ENCODE measurements at places on chromosomes 12 and 14.

GRCh38 chr14:20782280-20782890 lies 1.3 kb downstream of the RNASE6 start:
- no peak for DNase-seq

DNA sequence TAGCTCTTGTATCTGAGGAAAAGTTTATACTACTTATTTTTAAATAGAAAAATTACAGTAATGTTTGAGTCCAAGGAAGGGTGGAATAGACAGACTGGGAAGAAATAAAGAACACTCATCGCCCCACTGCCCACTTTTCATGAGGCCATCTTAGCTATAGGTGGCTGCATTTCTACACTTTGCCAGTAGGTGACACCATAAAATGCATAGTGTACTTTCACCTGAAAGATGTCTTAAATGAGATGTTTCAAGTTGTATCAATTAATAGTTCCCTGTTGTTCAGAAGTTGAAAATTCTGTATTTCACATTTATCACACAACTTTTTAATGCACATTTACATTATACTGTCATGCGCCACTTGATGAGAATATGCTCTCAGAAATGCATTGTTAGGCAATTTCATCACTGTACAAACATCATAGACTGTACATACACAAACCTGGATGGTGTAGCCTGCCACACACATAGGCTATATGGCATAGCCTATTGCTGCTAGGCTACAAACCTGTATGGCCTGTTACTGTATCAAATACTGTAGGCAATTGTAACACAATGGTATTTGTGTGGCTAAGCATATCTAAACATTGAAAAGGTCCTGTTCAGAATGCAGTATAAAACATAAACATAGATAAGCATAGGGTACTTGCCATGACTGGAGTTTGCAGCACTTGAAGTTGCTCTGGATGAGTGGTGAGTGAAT lies 27.6 kb downstream of the PMCH start:
- peak; percentile 24 for DNase-seq

GRCh38 chr12:69545081-69545480 lies 40.2 kb upstream of the CCT2 start:
- DNase-seq: no peak

- DNase-seq: peak; percentile 48
Measured at GRCh38 chr12:3698218-3698974, 54.5 kb downstream of the CRACR2A start.

- peak; percentile 21 for DNase-seq
Measured at GRCh38 chr12:99810718-99811593, 163.4 kb downstream of the GARIN6 start.

- DNase-seq: peak; percentile 54
Measured at GRCh38 chr14:23294734-23295561, 7.7 kb downstream of the PPP1R3E start.

GRCh38 chr12:46659824-46660223 lies 166.0 kb downstream of the SLC38A4 start:
- DNase-seq: no peak

GRCh38 chr12:48067250-48067938 lies 38.5 kb downstream of the SENP1 start:
- DNase-seq: no peak

DNA sequence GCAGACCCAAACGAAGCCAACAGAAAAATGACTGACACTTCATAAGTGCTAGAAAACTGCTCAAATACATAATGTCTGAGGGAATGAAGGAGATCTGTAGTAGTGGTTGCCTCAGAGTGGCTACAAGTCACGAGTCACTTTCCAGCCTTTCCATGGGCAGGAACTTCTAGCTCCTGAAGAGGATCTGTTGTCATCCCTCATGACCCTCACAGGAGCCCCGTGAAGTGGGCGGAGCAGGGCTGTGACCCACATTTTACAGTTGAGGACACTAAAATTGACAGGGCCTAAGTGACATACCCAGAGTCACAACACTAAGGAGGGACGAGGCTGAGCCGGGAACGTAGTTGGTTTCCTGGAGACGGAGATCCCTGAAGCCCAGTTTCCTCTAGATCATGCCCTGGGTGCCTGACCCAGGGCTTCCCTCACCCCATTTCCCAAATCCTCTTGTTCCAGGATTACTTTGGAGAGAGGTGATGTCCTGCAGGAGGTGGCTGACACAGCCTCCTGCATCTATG lies 45.8 kb upstream of the P2RX7 start:
- DNase-seq: no peak

DNA sequence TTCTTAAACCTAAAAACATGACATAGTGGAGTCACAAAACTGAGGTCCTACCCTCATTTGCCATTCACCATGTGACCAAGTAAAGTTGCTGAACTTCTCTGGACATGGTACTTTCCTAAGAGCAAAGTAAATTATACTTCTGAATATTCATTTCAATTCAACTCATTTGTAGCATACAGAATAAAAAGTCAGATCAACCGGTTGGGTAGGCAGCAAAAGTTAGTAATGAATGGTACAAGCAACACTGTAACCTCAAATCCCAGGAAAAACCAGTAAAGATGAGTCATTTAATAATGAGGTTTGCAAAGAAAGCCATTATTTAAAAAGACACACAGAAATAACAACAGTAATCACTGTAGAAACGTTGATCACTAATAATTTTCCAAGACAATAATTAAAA lies 8.7 kb downstream of the POLE2 start:
- no peak for DNase-seq

GRCh38 chr12:68532204-68532886 lies 78.4 kb upstream of the RAP1B start:
- no peak for DNase-seq

DNA sequence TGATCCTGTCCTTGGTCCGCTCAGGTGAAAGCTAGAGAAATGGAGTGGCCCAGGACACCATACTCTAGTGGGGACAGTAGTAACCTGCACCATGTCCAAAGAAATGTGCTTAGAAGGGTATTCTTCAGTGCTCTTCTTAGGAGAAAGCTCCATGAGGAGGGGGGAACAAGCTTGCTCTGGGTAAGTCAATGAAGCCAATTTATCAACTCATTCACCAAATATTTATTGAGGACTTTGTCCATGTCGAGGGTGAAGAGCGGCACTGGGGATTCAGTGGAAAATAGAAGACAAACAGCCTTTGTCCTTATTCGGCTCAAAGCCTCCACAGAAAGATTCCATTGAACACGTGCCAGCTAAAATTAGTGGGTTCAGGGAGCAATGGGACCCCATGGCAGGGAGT lies 677.8 kb downstream of the BCL11B start:
- DNase-seq: no peak

- peak; percentile 72 for DNase-seq
Measured at GRCh38 chr14:77026930-77027537, 1.5 kb downstream of the IRF2BPL start.

DNA sequence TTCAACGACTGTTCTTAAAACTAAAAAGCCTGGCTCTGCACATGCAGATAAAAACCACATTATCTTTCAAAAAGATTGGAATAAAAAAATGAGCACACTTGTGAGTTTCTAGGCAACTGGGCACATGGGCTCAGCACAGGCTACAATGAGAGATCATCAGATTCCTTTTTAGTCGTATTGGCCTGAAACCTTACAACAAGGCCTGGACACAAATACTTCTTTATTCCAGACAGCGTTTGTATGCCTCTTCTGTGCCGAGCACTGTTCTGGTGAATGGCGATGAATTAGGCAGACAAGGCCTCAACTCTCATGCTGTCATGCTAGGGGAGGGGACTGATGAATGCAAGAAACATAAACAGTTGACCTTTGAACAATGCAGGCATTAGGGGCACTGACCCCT lies 463.0 kb downstream of the AACS start:
- DNase-seq: no peak

DNA sequence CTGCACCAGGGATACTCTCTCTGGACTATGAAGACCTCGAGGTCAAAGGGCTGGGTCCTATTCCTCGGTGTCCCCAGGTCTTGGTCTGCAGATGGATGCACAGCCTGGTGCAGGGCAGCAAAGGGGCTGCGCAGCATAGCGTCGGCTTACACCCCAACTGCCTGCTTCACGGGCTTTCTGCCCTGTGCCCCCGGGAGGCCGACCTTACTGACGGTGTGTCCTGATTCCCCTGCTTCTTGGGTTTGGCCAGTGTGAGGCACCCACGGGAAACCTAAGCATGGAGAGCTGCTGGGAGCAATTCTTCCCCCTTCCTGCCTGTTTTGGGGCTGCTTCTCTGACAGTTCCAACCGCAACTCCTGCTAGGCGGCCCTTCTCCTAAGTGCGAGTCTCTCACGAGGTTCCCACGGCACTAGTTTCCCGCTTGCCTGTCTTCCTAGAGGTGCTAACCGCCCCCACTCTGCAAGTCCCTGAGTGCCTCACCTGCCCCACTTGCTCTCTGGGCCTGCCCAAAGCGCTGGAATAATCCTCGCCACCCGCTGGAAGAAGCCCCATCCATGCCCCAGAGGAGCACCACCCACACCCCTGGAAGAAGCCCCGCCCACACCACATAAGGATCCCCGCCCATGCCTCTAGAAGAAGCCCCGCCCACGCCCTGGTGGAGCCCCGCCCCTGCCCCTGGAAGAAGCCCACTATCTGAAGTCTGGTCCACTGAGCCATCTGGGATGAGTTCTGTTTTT lies 54.0 kb downstream of the PRIMA1 start:
- peak; percentile 92 for DNase-seq

- no peak for DNase-seq
Measured at GRCh38 chr14:49512147-49512551, 74.0 kb downstream of the RPS29 start.

DNA sequence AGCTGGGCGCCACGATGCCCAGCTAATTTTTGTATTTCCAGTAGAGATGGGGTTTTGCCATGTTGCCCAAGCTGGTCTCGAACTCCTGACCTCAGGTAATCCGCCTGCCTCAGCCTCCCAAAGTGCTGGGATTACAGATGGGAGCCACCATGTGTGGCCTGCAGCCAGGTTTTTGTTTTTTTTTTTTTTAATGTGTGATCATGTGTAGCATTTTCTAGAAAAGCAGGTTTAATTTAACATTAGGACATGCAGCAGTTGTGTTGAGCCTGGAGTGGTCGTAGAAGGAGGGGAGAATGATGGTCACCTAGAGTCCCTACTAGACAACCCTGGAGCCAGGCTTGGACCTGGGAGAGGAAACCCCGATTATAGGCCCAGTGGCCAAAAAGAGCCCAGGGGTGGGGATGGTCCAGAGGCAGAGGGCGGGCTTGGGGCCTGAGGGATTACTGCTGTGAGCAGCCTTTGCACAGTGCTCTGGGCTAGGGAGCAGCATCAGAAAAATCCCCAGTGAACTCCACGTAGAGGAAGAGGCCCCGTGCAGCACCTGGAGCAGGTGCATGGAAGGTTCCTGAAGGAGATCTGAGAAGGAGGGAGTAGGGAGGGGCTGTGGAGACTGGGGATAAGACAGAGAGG lies 13.6 kb downstream of the DLK1 start:
- no peak for DNase-seq

DNA sequence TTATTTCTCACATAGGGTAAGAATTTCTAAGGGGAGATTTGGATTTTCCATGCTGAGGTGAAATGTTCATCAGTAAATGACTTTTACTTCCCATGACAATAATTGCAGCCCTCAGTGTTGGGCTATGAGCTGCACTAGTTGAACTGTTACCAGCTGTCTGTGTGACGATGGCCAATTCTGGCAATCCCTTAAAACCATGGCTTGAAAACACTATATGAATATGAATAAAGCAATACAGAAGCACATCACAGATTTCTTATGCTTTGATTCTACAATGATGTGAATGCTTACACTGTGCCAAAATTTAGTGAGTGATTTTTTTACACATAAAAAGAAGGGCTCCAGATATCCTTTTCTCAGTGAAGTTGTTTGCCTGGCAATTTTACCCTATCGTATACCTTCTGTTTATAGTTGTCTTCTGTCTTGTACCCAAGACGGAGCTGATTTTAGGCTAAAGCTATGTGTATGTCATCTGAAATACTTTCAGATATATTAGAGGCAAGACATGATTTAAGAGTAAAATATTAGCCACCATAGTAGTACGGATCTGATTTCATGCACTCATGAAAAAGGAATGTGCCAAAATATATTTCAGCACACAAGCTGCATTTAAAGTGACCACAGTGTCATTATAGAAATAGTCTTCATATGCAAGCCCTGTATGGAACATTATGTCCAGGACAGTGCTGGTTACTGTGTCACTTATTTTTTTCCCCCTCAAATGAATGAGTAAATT lies 52.0 kb downstream of the SLC38A4 start:
- DNase-seq: no peak

- DNase-seq: no peak
Measured at GRCh38 chr12:102971227-102971626, 13.8 kb downstream of the ASCL1 start.

GRCh38 chr14:61860294-61860918 lies 98.2 kb downstream of the SNAPC1 start:
- peak; percentile 65 for DNase-seq

DNA sequence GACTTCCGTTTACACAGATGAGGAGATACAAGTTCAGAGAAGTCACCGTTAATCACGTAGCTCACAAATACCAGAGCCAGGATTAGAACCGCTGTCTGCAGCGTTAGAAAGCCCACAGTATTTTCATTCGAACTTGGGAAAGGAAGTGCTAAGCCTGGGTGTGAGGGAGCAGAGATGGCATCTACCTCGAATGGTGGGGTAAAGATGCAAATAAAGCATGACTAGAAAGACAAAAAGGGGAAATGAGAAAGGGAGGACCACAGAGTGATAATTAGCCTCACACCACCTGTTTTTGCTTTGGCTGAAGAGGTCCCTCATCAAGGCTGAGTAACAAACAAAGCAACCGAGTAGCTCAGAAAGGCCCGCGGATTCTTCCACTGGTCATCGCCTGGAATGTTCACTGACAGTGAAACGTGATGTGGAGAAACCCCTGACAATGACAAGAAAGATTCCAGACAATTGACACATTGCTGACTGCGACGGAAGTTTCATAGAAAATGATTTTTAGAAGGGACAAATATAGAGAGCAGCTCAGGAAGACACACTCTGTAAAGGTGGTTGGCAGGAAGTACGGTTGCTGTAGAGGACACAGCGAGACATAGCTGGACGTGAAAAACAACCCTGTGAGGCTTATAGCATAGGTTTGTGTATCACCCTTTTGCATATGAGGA lies 31.5 kb upstream of the BHLHE41 start:
- no peak for DNase-seq

DNA sequence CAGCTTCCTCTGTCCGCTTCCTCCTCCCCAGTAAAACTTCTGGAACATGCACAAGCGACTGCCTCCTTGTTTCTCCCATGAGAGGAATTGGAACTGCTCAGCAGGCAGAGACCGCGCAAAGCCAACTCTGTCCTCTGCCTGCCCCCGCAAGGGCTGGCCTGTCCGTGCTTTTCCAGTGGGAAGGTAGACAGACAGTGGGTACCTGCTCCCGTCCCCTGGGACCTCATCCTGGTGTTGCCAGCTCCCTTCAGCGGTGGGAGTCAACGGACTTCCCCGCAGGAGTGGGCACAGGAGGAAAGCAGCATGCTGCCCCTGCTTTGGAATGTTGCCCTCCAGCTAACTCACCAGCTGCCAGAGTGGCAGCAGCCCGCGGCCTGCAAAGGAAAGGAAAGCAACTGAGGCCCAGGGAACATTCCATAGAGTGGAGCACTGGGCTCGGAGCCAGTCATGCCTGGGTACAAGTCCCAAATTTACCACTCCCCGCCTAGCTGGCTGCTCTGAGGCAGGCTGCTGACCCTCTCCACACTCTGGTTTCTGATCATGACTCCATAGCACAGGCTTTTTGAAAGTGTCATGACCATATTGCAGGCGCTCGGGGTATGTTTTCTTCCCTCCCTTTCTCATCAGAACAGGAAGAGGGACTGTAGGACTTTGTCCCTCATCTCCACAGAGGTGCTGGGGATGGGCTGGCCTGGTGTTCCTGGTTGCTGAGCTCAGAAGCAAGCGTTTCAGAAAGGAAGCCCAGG lies 89.2 kb upstream of the CLMN start:
- DNase-seq: no peak

- DNase-seq: no peak
Measured at GRCh38 chr12:42809226-42809625, 219.7 kb upstream of the PRICKLE1 start.
